Stimulated activated CD8-positive, alpha-beta memory T cell treated with anti-CD3 and anti-CD28 coated beads, Interleukin-4, amount 100 ng/mL, for 48 hours (primary cell): ENCODE measurements at places on chromosomes 12 and 14.
A peak's percentile ranks its signal among the peaks of the same experiment; 100 is the strongest.

GRCh38 chr12:89960011-89960507 is 251.4 kb upstream of the ATP2B1 start:
- peak; percentile 30 for DNase-seq

DNA sequence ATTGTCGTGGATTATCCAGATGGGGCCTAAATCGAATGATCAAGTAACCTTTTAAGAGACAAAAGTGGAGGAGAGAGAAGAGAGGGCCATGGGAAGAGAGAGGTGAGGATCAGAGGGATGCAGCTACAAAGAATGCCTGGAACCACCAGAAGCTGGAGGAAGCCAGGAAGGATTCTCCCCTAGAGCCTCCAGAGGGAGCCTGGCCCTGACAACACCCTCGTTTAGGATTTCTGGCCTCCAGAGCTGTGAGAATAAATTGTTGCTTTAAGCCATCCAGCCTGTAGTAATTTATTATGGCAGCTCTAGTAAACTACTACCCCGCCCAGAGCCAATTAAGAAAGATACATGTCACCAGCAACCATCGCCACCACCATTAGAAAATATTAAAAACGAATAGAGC is 46.2 kb upstream of the GSC start:
- no peak for DNase-seq

GRCh38 chr14:91417120-91417982 is at the start of gene CCDC88C:
Gene CCDC88C, minus strand, starts transcription at chr14:91417820. Its CDS starts 130 bp downstream, at chr14:91417690.
- peak; percentile 78 for DNase-seq

DNA sequence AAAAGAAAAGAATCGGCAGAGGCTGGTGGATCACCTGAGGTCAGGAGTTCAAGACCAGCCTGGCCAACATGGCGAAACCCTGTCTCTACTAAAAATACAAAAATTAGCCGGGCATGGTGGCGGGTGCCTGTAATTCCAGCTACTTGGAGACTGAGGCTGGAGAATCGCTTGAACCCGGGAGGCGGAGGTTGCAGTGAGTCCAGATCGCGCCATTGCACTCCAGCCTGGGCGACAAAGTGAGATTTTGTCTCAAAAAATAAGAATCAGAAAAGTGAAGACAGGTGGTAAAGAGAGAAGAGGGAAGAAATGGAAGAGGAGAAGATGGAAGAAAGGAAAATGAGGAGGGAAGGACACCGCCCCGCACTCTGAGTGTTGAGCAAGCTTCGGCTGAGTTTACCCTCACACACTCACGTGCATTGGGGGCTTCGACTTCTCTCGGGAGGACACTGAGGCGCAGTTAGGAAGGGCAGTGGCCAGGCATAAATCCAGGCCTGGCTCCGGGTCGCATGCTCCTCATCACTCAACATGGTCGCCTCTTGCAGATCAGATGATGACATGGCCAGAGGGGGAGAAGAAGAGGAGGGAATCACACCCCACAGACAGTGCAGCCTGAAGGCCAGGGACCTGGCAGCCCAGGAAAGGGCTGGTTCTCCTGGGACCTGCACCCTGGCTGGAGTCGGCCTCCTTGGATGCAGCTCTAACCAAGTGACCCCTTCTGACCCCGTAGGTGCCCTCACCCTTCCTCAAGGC is 61.1 kb downstream of the PRMT8 start:
- DNase-seq: peak; percentile 10

DNA sequence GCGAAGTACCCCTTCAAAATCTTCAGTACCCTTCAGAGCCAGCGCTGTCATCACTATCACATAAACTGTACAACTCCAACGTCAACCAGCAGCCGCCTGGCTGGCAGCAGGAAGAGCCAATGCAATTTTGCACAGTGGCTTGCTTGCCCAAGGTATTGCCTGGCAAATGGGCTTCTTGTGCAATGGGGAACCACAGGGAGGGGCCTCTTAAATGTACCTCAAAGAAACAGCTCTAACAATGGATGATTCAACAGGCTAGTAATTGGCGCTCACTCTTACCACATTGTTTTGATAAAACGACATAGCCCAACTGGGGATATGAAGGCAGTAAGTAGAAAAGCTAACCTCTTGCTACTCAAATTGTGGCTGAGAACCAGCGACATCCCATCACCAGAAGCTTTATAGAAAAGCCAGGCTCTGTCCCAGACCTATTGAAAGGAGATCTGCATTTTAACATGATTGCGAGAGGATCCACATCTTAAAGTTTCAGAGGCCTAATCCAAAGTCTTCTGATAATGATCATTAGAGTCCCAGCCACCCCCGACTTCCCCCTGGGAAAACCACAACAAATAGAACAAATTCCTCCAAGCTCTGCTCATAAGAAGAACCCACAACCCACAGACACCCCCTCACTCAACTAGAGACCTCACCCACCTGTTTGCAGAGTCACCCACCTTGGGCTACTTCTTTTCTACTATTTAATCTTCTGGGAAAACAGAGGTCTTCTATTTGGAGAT is 125.3 kb upstream of the HIF1A start:
- DNase-seq: peak; percentile 64

DNA sequence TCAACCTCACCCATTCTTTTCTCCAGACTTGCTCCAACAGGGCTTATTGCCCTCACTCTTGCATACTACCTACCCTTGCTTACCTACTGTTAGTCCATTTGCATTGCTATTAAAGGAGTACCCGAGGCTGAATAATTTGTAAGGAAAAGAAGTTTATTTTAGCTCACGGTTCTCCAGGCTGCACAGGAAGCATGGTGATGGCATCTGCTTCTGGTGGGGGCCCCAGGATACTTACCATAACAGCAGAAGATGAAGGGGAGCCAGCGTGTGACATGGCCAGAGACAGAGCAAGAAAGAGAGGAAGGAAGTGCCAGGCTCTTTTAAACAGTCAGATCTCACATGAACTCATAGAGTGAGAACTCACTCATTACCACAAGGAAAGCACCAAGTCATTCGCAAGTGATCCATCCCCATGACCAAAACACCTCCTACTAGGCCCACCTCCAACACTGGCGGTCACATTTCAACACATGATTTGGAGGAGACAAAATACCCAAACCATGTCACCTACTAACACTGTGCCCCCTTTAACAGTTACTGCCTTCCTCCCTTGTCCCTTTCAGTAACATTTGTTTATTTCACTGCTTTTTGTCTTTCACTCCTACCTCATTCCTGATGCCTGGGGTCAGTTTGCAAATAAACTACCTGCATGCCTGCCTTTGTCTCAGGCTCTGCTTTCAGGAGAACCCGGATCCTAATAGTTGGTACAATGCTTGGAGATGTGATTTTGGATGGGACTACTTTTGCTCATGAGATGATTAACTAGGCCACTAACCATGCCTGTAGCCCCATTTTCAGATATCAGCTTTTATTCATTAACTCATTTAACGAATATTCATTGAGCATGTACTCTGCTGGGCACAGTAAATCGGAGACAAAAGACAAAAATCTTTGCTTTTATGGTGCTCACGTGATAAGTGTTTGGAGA is 41.6 kb upstream of the CSRP2 start:
- no peak for DNase-seq

GRCh38 chr14:75689012-75689411 is 28.0 kb downstream of the TTLL5 start:
- no peak for DNase-seq
